ENCODE measurements at places on chromosomes 12 and 14.

DNA sequence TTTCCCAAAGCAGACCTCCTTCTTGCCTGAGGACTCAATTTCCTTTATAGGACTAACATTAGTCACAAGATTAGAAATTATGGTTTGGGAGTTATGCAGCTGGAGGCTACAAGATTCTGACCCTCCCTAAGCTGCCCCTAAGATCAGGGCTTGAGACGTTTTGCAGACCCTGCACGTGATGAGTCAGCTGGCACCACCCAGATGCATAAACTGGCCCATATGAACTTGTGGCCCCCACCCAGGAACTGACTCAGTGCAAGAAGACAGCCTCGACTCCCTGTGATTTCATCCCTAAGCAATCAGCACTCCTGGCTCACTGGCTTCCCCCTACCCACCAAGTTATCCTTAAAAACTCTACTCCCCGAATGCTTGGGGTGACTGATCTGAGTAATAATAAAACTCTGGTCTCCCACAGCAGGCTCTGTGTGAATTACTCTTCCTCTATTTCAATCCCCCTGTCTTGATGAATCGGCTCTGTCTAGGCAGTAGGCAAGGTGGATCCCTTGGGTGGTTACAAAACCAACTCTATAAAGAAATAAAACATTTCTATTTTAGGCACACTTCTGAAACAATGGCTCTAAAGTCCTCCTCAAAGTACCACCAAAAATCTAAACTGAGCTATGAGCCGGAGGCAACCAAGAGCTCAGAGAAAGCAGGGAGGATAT lies 233.4 kb downstream of the TMEM132D start:
- H3K27me3 ChIP-seq: no peaks in the 10 kb centered on the region
- H3K4me3 ChIP-seq: no peak overlapping the region
- no peaks in the 10 kb centered on the region for H3K36me3 ChIP-seq
- peaks cover 6% of the 10 kb centered on the region for H3K4me1 ChIP-seq
- DNase-seq: no peak

- H3K36me3 ChIP-seq: no peaks in the 10 kb centered on the region
- H3K27ac ChIP-seq: peak overlapping the region; percentile 79
- no peak overlapping the region for H3K4me3 ChIP-seq
- no peak for DNase-seq
- no peaks in the 10 kb centered on the region for H3K27me3 ChIP-seq
These were observed 404.6 kb downstream of the MED13L start for GRCh38 chr12:115872919-115873357.

- H3K4me1 ChIP-seq: no peaks in the 10 kb centered on the region
- no peak overlapping the region for H3K4me3 ChIP-seq
- H3K27ac ChIP-seq: no peak overlapping the region
- H3K36me3 ChIP-seq: no peaks in the 10 kb centered on the region
- no peak for DNase-seq
- peaks cover 6% of the 10 kb centered on the region for H3K27me3 ChIP-seq
These were observed 58.0 kb upstream of the TBX3 start for GRCh38 chr12:114741940-114742339.

DNA sequence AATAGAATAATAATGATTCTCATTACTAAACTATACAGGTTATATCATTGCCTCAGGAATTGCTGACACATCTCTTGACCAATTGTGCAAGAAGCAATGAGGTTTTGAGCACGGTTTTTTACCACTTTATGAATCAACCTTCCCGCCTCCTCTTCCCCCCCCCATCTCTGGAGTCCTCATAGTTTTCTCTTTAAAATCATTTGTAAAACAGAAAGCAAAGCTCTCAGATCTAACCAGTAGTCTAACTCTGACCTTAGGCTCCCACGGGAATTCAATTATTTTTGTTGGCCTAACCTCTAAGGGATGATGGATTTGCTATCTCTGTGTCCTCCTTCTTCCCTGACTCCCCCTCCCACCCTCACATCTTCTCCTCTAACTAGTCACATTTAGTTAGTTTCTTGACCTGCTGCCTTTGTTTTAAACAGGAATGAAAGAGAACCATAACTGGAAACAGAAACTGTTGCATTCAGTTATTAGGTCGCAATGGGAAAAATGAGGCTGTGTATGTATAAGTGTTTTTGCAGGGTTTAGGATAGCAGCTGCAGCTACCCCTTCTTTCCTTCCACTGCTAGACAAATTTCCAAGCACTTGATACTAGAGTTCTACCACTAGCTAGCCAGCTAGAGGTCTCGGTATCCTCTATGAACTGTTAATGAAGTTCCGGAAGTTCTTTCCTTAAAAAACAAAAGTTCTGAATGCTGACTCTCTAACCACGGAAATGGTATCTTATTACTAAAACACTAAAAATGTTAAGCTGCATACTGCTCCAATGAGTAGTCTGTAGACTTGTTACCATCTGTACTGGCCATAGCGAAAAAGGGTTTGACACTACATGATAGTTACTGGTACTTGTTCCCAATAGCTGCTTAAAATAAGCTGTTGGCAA lies 65.4 kb downstream of the TAOK3 start:
- no peaks in the 10 kb centered on the region for H3K4me1 ChIP-seq
- no peak for DNase-seq
- no peaks in the 10 kb centered on the region for H3K27me3 ChIP-seq
- H3K4me3 ChIP-seq: no peak overlapping the region

All from H1 (cell line).